Lower lobe of right lung (tissue), 2 donors: ENCODE measurements at places on chromosomes 5 and 9. TPM values are rescaled to one million over a fixed set of nuclear protein-coding genes. Genes with fewer than 3 reads are reported as not detected.

The GABRA1 gene
- total RNA-seq = not detected

- no peak for DNase-seq
Measured at GRCh38 chr5:135100431-135100830, 66.4 kb upstream of the PITX1 start.

The CFAP157 gene
- total RNA-seq = 25.9 TPM

The CDKN2B gene
- total RNA-seq = 17.9 TPM

The GCNT4 gene
- 1.9 TPM for total RNA-seq

DNA sequence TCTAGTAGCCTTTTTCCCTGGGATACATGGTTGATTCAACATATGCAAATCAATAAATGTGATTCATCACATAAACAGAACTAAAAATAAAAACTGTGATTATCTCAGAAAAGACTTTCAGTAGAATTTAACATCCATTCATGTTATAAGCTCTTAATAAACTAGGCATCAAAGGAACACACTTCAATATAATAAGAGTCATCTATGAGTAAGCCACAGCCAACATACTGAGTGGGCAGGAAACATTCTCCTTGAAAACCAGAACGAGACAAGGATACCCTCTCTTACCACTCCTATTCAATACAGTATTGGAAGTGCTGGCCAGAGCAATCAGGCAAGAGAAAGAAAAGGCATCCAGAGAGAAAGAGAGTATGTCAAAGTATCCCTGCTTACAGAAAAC, 239.9 kb downstream of the ATPSCKMT start:
- DNase-seq = no peak

DNA sequence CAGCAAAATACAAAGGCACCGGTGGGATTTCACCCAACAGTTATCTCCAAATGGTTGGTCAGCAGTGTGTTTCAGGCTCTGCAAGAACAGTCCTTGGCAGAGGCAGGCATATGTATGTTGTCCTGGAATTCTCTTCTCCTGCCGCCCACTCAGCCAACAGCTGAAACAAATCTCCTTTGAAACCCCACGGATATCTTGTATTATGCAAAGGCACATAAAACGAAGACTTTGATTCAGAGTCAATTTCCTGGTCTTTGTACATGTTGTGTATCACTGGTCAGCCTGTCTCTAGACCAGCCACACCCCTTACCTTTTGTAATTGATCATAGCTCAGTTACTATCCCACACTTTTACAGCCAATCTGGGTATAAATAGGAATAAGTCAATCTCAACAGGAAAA, 29.2 kb downstream of the FREM1 start:
- DNase-seq = no peak

The ADAMTS19 gene
- total RNA-seq = not detected

DNA sequence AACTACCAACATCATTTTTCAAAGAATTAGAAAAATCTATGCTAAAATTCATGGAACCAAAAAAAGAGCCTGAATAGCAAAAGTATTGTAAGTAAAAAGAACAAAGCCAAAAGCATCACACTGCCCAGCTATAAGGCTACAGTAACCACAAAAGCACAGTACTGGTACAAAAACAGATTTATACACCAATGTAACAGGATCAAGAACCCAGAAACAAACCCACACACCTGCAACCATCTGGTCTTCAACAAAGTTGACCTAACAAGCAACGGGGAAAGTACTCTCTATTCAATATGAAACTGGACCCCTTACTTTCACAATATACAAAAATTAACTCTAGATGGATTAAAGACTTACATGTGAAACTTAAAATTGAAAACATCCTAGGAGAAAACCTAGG, 94.2 kb upstream of the TARS1 start:
- no peak for DNase-seq

The DNAH5 gene
- total RNA-seq = 13.8 TPM

DNA sequence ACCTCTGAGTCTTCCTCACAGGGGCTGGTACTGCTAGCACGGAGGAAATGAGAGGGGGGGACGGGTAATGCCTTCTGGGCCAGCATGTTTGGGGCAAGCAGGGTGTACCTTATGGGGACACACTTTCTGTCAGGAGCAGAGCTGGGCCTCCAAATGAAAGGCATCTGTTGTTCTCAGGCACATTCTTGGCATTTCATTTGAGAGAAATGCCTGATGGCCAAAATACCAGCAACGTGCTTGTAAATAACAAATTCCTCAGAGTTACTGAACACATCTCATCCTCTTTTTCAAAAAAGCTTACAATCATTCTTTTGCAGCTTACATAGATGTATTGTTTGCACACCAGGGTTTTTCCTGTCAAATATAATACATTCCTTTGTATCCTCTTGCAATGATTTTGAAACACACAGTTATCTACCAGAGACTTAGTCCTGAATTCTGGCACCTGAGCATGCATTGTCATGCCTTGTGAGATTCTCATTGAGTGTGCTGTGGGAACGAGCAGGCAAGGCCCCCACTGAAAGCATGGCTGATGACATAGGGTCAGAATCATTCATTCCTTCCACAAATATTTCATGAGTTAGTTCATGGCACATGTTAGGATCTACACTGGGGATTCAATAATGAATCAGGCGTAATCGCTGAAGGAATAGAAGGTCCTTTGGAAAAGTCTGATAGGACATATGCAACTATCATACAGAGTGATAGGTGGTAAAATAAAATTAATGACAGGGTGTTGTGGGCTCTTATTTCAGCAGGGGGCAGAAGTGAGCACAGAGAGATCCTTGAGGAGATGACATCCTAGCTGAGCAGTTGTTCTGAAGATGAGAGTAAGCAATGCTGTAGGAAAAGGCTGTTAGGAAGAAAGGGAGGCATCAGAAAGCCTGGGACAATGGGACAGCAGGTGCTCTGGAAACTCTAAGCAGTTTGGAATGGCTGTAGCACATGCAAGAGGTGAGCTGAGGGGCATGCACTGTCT, 260.9 kb upstream of the TUT7 start:
- DNase-seq = no peak

DNA sequence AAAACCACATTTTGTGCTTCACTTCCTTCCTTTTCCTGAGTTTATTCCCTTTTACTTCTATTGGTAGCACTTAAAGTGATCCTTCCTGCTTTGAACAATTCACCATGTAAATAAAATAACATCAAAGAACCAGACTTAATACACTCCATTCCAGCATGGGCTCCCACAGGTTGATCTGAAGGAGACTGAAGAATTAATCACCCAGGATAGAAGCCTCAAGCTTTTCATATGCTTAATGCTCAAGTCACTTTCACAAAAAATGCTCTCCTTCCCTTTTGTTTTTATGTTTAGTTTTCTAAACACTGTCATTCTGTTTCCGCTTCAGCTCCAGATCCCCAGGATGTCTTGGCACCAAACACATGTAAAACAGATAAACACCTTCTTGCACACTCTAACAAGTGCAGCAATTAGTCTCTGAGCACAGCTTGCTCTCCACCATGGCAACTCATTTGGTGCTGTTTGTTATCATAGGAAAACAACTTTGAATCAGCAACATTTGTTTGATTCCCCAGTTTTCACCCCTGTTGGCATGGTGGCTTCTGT, 37.0 kb downstream of the DMRTA1 start:
- DNase-seq = no peak

The KIF4B gene
- total RNA-seq = not detected

DNA sequence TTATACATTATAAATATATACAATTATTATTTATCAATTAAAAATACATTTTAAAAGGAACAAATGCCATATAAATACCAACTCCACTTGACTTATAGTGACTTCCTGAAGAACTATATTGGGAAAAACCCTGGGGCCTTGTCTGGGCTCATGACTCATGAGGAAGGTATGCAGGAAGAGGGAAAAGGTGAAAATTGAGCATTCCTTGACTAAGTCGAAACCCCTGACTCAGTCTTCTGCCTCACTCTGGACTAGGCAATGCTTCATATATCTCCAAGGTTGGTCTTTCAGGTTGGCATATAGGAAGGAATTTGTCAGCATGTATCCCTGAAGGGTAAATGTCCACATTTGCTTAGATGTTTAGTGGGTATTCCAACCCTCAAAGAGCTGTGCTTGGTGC, 78.5 kb downstream of the SH3TC2 start:
- no peak for DNase-seq

- peak; percentile 29 for DNase-seq
Measured at GRCh38 chr9:134301387-134302129, 24.7 kb upstream of the RXRA start.

DNA sequence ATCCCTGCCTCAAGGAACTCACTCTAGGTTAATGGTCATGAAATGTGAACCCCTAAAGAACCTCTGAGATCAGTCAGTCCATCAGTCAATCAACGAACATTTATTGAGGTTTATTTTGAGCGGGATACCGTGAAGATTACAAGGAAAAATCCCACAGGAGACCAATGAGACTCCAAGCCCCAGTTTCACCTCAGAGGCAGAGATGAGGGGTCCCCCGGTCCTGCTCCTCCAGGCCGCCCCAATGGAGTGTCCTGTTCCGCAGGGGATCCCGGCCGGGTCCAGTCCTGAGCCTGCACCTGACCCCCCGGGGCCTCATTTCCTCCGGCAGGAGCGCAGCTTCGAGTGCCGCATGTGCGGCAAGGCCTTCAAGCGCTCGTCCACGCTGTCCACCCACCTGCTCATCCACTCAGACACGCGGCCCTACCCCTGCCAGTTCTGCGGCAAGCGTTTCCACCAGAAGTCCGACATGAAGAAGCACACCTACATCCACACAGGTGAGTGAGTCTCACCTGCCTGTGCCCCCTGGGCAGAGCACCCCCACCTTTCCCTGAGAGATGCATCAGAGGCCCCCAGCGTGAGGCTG, 11.0 kb downstream of the GFI1B start:
- peak; percentile 41 for DNase-seq

The PCDHGB1 gene
- total RNA-seq = 1.8 TPM

The AMBP gene
- total RNA-seq = 1.0 TPM

- no peak for DNase-seq
Measured at GRCh38 chr5:58890701-58891085, 307.8 kb downstream of the RAB3C start.

The CSF1R gene
- 78.2 TPM for total RNA-seq

DNA sequence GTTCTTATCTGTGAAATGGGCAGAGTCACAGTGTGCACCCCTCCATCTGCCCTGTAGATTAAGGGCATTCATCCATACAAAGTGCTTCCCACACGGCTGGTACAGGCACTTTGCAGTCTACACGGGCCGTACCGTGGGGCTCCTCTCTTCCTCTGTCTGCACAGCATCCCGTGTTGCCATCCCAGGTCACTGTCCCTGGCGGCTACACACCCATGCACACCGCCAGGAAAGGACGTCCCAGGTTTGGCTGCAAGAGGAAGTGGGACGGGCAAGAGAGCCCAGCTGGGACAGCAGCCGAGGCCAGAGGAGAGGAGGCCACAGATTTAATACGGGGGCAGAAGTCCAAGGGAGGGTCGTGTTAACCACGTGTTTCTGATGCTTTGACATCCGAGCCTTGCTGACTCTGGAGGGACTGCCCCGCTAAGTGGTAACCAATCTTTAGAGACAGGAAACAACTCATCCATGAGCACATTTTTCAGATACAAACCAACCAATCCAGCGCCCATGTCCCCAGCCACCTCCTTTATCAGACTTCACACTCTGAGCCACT, 120.0 kb downstream of the ZNF354C start:
- peak; percentile 14 for DNase-seq

DNA sequence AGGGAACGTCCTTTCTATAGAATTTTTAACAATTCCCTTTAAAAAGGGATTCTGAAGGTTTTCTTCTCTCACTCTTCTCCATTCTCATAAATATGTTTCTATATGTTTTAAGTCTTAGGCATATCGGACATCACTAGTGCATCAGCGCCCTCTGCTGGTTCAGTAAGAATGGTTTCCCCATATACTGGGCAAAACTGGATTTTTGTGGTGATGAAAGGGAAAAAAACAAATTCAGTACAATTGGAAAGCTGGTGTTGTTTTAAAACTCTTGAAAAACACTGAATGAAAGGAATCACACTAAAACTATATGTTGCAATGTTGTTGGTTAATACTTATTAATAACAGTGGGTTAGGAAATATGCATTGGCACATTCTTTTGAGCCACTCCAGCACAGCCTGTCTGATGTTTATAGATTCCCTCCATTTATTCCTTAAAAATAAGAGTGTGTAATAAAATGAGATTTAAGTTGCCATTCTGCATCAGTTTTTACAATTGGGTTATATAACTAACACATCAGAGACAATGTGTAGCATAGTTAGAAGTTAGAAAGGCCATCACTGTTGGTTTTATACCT, 15.8 kb downstream of the CWC27 start:
- peak; percentile 55 for DNase-seq

DNA sequence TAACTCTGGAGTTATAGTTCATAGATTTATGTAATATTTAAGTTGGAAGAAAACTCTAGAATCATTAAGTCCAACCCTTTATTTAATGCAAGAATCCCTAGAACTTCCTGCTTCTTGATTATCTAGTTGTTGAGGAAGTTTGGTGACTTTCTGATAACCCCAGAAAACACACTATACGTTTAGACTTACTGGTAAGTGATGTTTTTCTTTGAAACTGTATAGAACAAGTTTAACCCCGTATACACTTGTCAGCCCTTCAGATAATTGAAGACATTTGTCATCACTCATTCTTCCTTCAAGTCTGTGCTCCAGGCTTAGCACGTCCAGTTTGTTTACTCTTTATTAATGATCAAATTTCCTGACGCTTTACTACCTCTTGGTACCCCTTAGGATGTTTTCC, 9.0 kb downstream of the NDUFS4 start:
- no peak for DNase-seq

The SCGB3A1 gene
- total RNA-seq = 1,318 TPM

GRCh38 chr5:82283893-82284292, 5.7 kb upstream of the RPS23 start:
- no peak for DNase-seq

GRCh38 chr9:95718263-95718662, 157.2 kb upstream of the ERCC6L2 start:
- no peak for DNase-seq

- no peak for DNase-seq
Measured at GRCh38 chr5:161966564-161966963, 101.0 kb upstream of the GABRG2 start.

The COL23A1 gene
- total RNA-seq = 1.2 TPM

- DNase-seq = no peak
Measured at GRCh38 chr5:141879941-141880738, 1.9 kb upstream of the PCDH1 start.

DNA sequence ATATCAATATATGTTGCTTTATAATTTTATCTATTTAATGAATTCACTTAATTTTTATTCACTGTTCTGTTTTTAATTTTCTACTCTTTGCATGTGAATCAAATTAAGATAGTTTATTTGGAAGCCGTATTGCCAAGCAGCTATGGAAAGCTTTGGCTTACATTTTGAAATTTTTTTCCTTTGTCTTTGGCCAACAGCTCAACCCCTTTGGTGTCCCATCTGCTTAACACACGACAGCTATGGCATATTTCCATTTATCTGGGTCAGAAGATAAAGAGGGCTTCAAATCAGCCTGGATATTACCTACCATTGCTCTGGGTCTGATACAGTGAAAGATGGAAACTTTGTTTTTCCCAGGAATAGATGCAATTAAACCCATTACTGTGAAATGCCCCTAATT, 201.0 kb downstream of the WDR70 start:
- DNase-seq = no peak

DNA sequence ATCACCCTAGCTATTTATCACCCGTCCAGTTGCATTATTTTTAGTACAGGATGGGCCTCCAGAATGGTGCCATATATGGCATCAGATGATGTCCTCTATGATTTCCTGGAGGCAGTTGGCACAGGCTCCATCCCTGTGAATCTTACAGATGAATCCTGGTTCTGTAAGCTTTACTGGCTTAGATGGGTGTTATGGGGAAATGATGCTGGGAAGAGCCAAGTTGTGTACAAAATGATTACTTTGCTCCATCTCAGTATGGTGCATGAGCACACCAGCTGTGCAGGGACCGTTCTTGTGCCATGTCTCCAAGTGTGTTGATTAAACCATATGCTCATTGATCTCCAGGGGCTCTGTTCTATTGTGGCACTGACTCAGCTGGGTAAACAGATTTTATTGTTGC, 755.7 kb downstream of the TLR4 start:
- DNase-seq = no peak
